ENCODE measurements at places on chromosomes 2 and 18.

- no peak for DNase-seq
Measured at GRCh38 chr2:20135631-20136050, 84.2 kb upstream of the LAPTM4A start.

DNA sequence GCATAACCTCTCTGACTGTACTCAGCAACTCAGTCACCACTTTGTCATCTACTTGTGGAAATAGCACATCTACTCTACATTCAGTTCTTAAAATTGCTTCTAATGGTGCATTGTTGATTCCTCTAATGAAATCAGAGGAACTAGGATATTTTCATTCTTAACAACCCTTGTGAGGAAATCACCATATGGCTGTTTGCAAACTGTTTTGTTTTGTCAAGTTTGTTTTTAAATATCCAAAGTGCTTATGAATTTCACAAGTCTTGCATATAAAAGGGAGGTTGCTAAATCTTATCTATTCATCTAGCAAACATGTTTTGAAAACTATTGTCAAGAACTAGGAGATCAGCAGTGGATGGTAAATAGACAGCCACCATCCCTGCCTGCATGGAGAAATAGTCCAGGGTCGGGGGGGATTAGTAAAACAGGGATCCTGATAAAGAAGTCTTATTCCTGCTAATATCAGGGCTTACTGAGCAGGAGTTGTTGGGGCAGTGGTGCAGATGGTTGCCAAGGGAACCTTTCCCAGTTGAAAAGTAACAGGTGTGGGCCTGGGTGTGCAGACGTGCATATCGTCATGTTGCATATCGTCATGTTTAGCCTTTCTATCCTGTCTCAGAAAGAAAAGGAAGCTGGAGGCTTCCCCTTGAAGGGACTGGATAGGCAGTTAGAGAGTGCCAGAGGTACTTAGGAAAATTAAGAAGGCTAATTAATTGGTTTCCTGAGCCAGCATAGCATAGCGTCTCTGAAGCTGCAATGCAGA, 7.5 kb upstream of the MYO3B start:
- no peak for DNase-seq

DNA sequence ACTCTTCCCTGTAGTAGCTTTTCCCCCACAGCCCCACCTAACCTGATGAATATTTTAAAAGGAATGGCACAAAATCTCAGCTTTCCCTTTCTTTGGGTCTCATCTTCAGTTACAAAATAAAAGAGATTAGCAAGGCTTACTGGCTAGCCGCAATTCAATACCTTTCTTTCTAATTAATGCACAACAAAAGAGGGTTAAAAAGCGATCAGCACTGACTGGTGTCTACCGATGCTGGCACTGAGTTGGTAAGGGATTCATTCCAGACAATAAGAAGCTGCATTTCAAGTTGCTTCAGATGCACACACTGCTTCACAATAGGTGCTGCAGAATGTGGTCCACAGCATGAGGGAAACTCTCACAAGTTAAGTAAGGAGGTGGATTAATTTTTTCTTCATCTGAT, 41.9 kb downstream of the HDHD2 start:
- no peak for DNase-seq

GRCh38 chr2:79235135-79235534, 75.6 kb upstream of the REG3A start:
- no peak for DNase-seq

- no peak for DNase-seq
Measured at GRCh38 chr2:236703906-236704305, 134.3 kb downstream of the ACKR3 start.

- DNase-seq: no peak
Measured at GRCh38 chr2:135093193-135093592, 41.1 kb downstream of the RAB3GAP1 start.

GRCh38 chr2:75288760-75289159, 89.4 kb upstream of the TACR1 start:
- no peak for DNase-seq

GRCh38 chr2:222751821-222752719, 80.6 kb downstream of the MOGAT1 start:
- no peak for DNase-seq

GRCh38 chr2:85216927-85217326, 83.7 kb downstream of the TCF7L1 start:
- no peak for DNase-seq

DNA sequence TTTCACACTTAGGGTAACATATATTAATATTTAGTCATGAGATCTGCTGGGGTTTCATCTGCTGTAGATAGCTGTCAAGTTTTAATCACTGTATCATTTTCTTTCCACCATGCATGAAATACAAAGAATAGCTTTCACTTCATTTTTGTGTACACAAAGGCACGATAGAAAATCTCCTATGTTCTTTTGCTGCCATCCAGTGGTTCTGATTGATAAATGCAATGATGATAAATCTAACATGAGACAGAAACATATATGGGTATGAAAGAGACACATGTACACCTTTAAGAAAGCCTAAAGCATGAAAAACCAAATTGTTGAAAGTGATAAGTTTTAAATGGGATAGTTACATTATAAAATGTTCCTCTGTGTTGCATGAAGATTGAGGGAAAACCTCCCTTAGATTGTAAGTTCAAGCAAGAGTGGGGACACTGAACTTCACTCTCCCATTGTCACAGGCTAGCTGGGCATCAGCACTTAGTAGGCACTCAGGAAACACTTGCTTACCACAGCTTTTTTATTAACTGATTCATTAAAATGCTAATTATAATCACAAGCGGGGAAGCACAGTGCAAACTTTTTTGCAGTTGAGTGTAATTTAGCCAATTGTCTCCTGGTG, 31.2 kb downstream of the C1D start:
- DNase-seq: no peak

DNA sequence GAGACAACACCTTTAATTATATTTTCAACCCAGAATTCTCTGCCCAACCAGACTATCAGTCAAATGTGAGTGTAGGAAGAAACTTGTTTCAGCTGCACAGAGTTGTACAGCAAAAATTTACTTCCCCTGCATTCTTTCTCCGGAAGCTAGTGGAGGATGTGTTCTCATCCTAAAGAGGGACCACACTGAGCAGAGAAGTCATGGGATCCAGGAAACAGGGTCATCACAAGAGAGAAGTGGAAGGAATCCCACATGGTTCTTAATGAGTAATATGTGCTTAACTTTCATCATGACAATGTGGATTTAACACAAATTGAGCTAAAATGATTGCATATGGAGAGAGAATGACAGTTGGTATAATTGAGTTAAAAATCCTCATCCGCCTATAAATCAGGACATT, 78.2 kb downstream of the INPP4A start:
- DNase-seq: no peak

- no peak for DNase-seq
Measured at GRCh38 chr2:60376252-60376651, 177.2 kb downstream of the BCL11A start.

DNA sequence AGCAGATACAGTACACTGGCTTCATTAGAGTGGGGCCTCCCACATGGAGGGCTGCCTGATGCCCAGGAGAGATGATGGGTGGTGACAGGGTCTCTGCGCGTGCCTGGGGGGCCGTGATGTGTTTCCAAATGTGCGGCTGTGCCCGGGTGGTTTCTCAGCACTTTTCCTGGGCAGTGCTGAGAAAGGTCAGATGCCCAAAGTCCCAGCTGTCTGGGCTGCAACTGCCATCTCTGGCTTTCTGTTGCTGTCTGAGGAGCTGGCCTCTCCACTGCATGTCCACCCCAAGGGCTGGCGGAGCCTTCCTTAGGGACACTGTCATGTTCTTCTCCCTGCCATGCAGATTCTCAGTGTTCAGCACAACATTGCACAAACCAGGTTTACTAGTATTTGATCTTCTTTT, 62.7 kb upstream of the NFATC1 start:
- no peak for DNase-seq

DNA sequence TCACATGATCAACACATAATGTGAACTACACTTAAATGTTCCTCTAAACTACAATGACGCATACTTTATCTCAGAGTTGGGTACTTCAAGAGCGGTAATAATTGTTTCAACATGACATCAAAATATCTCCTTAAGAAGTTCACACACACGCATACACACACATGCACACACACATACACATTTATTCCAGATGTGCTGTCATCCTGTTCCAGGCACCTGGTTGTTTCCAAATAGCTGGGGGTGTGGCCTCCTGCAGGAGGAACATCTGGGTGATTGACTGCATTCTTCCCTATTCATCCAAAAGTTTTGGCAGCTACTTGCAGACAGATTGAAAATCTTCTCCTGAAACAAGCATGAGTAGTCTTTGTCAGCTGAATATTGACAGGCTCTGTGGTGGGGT, 37.9 kb upstream of the PIK3C3 start:
- DNase-seq: no peak

DNA sequence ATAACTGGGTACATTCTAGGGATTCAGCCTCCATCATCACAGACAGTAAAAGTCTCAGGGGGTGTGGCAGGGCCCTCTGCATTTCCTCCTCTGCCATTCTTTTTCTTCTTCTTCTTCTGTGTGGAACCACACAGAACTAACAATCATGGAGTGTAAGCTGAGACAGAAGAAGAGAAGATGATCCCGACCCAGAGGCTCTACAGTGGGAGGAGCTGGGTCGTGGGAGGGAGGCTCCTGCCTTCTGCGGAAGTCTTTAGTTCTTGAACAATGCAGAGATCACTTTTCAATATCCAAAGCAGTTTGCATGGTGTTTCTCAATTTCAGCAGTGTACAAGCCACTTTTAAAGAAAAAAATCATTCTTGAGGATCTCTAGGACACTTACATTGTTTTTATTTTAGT, 80.9 kb downstream of the KCNS3 start:
- no peak for DNase-seq

- no peak for DNase-seq
Measured at GRCh38 chr18:32870611-32871010, 97.8 kb upstream of the KLHL14 start.

- DNase-seq: no peak
Measured at GRCh38 chr18:49865401-49865800, 52.1 kb upstream of the ACAA2 start.

GRCh38 chr2:6052649-6053048, 360.5 kb downstream of the SOX11 start:
- DNase-seq: no peak

DNA sequence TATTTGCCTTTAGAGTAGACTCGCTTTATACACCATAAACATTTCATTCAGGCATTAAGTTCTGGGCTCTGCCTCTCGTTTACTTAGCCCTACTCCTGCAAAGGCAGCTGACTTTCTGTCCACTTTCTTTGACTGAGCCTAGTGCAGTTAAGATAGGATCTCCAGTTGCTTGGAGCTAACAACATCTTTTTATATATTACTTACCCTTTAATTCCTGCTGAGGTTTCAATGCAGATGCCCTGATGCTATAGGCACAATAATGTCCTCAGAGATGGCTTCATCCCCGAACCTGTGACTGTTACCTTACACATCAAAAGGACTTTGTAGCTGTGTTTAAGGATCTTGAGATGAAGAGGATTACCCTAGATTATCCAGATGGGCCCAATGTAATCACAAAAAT, 505.8 kb upstream of the TNP1 start:
- no peak for DNase-seq

DNA sequence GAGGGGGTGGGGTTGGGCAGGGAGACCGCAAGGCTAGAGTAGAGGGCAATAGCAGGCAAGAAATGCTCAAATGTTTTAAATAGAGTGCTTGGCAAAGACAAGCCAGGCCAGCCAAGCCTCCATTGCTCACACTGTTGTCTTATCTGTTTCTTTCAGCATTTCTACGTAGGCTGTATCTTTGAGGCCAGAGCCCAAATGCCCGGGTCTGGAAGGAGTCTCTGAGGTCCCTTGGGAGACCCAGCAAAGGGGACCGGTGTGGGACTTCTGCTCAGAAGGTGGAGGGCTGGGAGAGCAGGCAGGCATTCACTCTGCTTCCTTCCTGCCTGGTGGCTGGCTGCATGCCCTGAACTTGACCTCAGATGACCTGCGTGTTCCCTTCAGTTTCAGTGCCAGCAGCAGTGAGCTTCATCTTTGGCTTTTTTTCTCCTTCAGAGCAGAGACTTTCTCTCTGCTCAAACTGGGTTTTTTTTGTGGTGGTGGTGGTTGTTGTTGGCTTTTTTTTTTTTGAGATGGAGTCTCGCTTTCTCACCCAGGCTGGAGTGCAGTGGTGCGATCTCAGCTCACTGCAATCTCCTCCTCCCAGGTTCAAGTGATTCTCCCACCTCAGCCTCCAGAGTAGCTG, 13.7 kb upstream of the TET3 start:
- peak; percentile 71 for DNase-seq

GRCh38 chr2:62149708-62150107, 46.2 kb upstream of the B3GNT2 start:
- no peak for DNase-seq

- DNase-seq: no peak
Measured at GRCh38 chr2:240928476-240929363, 22.6 kb downstream of the CROCC2 start.

DNA sequence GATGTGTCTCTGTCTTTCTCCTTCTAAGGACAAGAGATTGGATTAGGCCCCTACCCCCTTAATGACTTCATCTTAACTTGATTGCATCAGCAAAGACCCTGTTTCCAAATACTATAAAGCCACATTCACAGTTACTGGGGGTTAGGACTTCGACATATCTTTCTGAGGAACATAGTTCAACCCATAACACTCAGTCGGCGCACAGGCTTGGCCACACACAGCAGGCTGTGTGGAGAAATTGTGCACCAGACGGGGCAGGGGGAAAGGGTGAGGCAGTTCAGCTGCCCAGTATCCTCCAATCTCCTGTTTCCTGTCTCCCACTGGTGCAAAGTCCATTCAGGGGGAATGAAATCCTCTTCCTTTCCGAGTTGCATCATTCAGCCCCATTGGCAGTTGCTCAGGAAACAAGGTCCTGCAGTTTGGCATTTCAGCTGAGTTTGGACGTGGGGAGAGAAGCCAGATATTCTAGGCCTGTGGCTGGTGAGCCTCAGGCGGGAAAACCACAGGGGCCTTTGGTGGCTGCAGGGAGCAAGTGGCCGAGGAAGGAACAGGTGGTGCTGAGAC, 9.4 kb upstream of the RAPGEF4 start:
- no peak for DNase-seq

DNA sequence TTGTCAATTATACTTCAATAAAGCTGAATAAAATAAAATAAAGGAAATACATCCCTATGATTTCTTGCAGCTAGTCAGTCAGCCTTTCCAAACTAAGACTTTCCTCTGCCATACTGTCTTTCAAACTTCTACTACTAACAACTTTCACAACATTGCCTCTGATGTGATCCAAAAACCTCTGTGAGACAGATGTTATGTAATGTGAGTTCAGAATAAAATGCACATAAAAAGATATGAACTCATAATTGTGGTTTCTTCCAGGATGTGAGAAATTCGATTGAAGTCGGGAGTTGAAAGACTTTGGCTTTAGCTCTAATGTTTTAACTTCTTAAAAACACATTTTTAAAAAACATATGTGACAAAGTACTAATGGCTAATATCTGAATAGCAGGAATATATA, 98.7 kb downstream of the PIGN start:
- peak; percentile 51 for DNase-seq

GRCh38 chr2:179218848-179219594, 45.6 kb downstream of the SESTD1 start:
- peak; percentile 17 for DNase-seq

- no peak for DNase-seq
Measured at GRCh38 chr2:9967053-9967775, 15.7 kb downstream of the GRHL1 start.

Measured in CD4-positive, alpha-beta memory T cell (primary cell).